ENCODE measurements at places on chromosomes 16 and 17. TPM values are rescaled to one million over a fixed set of nuclear protein-coding genes. Genes with fewer than 3 reads are reported as not detected.

RAP1GAP2 gene
- 2.9 TPM for total RNA-seq

PTGES3L gene
- 2.1 TPM for total RNA-seq

DNA sequence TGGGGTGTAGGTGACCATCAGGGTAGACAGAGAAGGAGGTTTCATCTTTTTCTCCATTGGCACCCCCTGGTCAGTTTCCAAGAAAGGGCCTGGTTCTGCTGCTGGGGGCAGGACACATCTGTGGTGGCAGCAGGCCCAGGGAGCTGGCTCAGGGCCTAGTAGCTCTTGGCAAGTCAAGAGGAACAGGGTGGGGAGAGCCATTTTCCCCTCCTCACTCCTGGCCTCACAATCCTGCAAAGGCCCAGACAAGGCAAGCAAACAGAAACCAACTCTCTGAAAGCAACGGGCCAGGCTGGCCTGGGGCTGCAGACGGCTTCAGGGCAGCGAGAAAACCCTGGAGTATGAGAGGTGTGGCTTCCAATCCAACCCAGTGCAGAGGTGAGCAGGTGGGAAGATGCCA, 192.9 kb upstream of the DYNLRB2 start:
- H3K27me3 ChIP-seq: no peaks in the 10 kb centered on the region
- H3K4me1 ChIP-seq: no peaks in the 10 kb centered on the region
- H3K4me3 ChIP-seq: no peak overlapping the region
- DNase-seq: peak; percentile 12

DNA sequence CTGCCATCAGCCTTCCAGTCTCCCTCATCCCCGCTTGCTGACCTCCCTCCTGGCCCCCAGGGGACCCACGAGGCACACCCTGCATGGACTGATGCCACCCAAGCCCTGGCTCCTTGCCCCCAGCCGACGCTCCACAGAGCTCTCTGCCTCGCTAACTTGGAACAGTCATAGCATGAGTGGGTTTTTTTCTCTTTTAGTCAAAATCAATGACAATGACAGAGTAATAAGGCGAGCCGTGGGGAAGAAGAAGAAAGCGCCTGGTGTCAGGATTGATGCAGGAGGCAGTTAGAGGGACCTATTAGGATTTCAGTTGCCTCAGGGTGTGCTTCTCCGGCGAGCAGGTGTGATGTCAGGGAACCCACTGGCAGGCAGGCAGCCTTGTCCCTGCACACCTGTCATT, 176.3 kb upstream of the TNRC6C start:
- no peaks in the 10 kb centered on the region for H3K36me3 ChIP-seq
- no peak overlapping the region for H3K27ac ChIP-seq
- DNase-seq: no peak

DNA sequence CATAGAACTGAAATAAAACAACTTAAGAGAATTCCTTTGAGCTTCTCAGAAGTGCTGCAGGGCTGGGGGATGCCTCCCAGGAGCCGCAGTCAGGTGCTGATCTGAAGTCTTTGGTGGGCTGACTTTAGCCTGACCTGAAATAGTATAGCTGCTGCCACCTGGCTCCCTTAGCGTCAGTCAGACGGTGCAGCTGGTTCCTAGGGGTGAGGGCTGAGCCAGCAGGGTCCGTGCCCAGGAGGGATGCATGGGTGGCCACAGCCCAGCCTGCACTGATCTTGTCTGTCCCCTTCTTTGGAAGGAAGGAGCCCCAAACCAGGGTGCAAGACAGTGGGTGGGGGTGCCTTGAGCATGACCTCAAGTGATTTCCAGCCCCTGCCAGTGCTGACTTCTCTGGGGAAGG, 11.5 kb downstream of the MAPT start:
- H3K27ac ChIP-seq: no peak overlapping the region
- no peak for DNase-seq
- no peaks in the 10 kb centered on the region for H3K4me1 ChIP-seq
- peaks cover 75% of the 10 kb centered on the region for H3K27me3 ChIP-seq

All from SJSA1 (cell line).